ENCODE measurements at places on chromosomes 1 and 21.

DNA sequence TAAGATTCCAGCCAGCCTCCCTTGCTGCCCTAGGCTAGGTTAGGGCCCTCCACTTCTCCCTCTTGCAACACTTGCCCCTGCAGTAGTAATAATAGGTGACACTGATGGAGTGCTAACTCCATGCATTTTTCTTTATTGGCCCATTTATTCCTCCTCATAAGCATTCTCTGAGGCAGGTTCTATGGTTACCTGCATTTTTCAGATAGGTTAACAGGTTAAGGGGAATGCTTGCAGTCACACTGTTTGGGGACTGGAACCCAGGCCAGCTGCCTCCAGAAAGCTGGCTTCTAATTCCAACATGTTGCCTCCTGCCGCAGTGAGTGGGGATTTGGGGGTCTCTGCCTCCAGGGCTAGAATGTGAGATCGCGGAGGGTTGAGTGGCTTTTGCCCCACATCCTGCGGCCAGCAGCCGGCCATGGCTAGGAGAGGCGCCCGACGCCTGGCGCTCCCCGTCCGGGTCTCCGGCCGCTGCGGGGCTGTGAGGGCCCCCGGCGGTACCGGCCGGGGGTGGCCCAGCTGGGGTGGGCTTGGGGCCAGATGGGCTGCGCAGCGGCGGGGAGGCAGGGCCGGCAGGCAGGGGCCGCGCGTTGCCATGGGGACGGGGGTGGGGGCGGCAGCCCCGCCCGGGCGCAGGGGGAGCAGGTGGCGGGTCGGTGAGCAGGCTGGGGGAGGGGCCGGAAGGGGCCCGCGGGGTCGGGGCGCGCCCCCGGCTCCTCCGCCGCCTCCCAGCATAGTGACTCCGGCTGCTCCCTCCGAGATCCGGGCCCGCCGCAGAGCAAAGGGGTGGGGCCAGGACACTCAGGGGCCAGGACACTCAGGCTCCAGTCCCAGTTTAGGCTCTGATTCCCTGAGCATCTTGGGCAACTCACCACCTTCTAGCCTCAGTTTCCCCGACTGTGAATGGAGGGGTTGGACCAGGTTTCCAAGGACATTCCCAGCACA, 68.4 kb upstream of the SSBP3 start:
- DNase-seq = no peak

GRCh38 chr1:65429806-65430205, 9.3 kb downstream of the LEPR start:
- DNase-seq = no peak

DNA sequence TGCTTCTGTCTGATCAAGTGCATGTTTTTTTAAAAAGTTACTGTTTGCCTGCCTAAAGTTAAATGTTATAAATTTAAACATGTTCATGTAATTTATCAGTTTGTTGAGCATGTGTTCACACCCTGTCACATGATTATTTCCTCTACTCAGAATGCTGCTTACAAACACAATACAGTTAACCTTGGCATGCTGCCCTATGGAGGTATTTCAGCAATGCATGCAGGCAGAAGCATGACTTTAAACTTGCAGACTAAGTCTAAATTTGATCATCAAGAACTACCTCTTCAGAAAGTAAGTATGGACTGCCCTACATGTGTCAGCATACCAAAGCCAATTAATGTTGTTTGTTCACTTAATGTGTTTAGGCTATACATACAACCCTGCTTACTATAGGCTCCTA, 161.6 kb downstream of the LRRC40 start:
- DNase-seq = no peak

DNA sequence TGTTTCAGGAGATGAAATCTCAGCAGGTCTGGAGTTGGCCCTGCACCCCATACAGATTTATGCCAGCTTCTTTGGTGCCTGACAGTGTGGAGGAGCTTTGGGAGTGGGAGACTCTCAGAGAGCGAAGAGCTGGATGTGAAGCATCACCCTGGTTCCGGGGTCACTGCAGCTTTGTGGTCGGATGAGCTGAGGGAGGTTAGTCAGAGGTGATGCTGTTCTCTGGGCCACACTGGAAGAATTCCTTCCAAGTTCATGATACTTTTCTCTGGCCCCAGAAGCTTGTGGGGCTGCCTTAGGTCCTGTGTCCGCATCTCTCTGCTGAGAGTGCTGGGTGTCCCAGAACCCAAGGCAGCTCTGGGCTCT, 467.8 kb downstream of the CAMTA1 start:
- no peak for DNase-seq

DNA sequence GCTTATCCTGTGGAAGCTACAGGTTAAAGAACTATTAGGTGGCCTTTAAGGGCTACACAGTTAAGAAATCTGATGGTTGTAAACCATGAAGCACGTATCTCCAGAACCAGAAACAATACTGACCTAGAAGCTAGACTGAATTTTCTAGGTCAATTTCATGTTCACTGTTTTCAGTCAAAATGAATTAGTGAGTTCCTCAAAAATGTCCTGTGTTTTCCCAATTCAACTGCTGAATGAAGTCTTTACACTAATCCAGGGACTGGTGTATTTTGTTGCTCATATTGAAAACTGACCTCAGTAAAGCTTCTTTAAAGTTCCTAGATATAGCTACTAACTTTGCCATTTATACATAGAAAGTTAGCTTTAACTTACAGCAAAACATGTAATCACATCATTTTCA, 6.0 kb downstream of the HNRNPU start:
- DNase-seq = no peak

GRCh38 chr1:158007667-158008386, 14.4 kb downstream of the KIRREL1 start:
- no peak for DNase-seq

DNA sequence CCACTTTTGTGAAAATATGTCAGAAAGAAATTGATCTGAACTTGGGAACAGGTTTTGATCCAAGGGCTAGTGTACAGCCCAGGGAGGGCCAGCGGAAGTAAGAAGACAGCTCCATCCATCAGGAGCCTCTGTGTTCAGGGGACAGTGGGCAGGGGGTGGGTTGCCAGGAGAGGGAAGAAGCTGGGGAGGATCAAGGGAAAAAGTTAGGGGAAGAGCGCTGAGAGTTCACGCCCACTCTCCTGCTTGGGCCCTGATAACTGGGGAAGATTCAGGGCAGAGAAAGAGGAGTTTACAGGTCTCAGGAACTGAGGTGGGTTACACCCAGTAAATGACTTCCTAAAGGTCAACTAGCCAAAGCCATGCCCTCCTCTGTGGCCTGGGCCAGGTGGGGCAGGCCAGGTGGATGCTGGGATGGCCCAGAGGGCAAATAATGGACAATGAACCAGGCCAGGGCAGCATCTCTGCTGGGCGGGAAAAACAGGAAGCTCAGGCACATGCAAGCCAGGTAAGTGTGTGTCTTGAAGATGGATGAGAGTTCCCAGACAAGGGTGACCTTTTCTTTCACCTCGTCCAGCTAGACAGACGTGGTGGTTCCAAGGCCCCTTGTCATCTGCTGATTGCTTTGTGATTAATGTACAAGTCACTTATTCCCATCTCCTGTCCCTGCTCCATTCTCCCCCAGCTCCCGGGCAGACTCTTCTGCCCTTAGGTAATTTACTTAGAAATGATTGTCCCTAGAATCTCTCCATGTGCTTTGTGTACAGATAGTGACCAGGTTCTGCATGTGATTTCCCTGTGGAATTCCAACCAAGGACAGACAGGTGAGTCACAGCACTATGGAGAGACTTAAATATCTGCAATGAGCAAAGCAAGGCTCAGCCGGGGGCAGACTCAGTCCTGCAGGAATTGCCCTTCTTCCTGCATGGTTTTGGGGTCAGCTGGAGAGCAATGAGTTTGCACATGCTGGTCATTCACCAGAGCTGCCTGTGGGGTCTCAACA, 57.0 kb downstream of the MDM4 start:
- DNase-seq = no peak

GRCh38 chr1:161915051-161915503, 108.6 kb downstream of the OLFML2B start:
- no peak for DNase-seq

GRCh38 chr1:3290915-3291314, 163.6 kb upstream of the ARHGEF16 start:
- no peak for DNase-seq

DNA sequence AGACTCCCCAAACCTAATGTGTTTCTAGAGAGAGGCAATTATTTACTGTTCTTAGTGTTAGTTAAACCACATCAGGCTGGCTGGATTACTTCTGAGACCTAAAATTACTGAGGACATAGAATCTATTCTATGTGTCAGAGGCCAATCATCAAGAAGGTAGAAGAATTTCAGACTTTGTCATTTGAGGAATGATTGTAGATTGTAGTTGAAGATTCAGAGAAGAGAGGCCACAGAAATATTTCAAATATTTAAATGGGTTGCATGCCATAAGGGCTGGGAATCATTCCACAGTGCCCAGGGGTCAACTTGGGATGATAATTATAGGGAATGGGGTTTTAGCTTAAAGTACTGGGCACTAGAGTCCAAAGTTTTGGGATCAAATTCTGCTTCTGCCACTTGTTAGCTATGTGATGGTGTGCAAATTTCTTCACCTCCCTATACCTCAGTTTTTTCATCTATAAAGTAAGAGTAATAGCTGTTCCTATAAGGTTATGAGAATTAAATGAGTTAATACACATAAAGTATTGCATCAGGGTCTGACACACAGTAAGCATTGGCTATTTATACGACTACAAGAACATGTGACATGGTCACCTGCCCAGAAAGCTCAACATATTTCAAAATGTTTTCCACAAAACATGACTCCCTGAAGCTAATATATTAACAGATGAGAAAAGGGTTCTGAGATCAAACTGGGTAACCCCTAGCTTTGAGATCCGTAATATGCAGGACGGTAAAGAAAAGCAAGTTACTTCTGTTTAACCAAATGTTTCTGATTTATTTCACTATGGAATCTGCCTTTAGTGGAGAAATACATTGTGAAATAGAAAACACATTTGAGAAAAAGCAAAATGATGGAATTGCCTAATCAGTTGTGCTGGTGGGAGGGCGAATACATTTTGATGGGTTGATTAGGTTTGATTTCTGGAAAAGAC, 69.7 kb upstream of the SPAG17 start:
- no peak for DNase-seq

DNA sequence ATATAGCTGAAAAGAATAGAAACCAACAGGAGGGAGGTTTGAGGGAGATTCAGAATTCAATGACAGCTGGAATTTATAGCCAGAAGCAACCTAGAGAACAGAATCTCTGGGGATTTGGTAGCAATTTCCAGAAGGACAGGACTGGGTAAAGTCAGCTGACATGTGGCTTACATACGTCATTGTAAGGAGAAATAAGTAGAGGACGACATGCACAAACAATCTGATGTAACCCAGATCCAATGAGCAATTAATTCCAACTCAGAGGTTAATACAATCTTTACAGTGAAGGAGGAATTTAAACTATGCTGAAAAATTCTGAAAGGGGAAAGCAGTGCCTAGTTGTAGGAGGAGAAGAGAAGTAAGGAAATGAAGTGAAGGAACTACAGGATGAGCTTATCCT, 383.9 kb downstream of the PTBP2 start:
- no peak for DNase-seq

Data from right atrium auricular region (tissue), 2 donors.